ENCODE measurements at places on chromosomes 13 and 19. TPM values are rescaled to one million over a fixed set of nuclear protein-coding genes. Genes with fewer than 3 reads are reported as not detected.
A peak's percentile ranks its signal among the peaks of the same experiment; 100 is the strongest.

DNA sequence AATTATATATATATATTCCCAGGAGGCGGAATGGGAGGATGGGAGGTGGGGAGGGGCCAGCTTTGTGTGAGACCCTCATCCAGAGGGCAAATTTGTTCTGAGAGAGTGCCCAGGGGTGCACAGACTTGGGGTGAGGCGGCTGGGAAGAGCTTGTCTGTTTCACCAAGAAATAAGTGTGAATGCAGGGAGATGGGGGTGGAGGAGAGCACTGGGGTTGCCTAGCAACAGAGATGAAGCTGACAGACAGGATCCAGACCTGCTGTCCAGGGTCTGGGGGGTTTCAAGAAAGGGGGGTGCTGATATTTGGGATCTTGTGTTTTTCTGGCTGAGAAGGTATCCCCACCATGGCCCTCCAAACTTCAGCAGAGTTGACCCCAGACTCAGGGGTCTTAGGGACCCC, 18.6 kb upstream of the TNFAIP8L1 start:
- no peak overlapping the region for H3K27ac ChIP-seq
- peaks cover 12% of the 10 kb centered on the region for H3K27me3 ChIP-seq
- no peak overlapping the region for H3K4me3 ChIP-seq
- no peaks in the 10 kb centered on the region for H3K36me3 ChIP-seq
- DNase-seq: no peak
- no peaks in the 10 kb centered on the region for H3K4me1 ChIP-seq

Gene CYP4F11
- not detected for total RNA-seq

Gene COMP
- not detected for total RNA-seq

- H3K27me3 ChIP-seq: peaks cover 12% of the 10 kb centered on the region
- no peaks in the 10 kb centered on the region for H3K36me3 ChIP-seq
- no peak for DNase-seq
- H3K4me1 ChIP-seq: no peaks in the 10 kb centered on the region
- H3K4me3 ChIP-seq: no peak overlapping the region
These were observed 38.6 kb downstream of the ZNF823 start for GRCh38 chr19:11699931-11700794.

- no peak for DNase-seq
- no peaks in the 10 kb centered on the region for H3K27me3 ChIP-seq
- H3K4me1 ChIP-seq: peaks cover 57% of the 10 kb centered on the region
These were observed 9.4 kb downstream of the ARGLU1 start for GRCh38 chr13:106558527-106558926.

- H3K4me3 ChIP-seq: no peak overlapping the region
- DNase-seq: no peak
- no peak overlapping the region for H3K27ac ChIP-seq
- no peaks in the 10 kb centered on the region for H3K4me1 ChIP-seq
- H3K27me3 ChIP-seq: peaks cover 4% of the 10 kb centered on the region
These were observed 8.8 kb downstream of the GPC6 start for GRCh38 chr13:93235258-93236015.

GRCh38 chr19:18735324-18735723, 51.8 kb downstream of the CRTC1 start:
- H3K4me1 ChIP-seq: peaks cover 6% of the 10 kb centered on the region
- DNase-seq: no peak
- H3K4me3 ChIP-seq: no peak overlapping the region
- no peak overlapping the region for H3K27ac ChIP-seq
- H3K27me3 ChIP-seq: no peaks in the 10 kb centered on the region
- H3K36me3 ChIP-seq: no peaks in the 10 kb centered on the region

DNA sequence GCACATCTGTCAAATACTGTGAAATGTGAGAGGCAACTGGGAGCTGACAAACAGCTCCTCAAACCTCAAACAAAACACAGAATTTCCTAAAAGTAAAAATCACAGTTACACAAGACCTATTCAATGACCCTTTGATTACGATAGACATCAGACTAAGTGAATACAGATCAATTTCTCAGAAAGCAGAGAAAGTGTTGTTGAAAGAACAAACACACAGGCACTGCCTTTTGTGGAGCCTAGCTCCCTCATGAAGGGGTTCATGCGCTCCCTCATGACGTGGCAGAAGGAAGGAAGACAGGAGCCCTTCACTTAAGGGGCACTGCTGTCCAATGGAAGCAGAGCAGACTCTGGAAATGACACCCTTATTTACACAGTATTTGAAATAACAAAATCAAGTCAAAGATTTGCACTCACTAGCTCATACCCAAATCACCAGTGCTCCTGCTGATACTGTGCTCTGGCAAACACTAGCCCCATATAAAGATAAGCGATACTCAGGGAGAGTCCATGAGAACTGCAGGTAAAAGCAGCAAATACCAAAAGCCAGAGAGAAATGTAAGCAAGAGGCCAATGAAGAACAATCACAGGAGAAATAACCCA, 144.9 kb downstream of the KLF12 start:
- H3K4me3 ChIP-seq: no peak overlapping the region
- H3K4me1 ChIP-seq: peaks cover 54% of the 10 kb centered on the region
- peaks cover 18% of the 10 kb centered on the region for H3K36me3 ChIP-seq
- H3K27me3 ChIP-seq: no peaks in the 10 kb centered on the region
- DNase-seq: no peak
- H3K27ac ChIP-seq: peak overlapping the region; percentile 29

DNA sequence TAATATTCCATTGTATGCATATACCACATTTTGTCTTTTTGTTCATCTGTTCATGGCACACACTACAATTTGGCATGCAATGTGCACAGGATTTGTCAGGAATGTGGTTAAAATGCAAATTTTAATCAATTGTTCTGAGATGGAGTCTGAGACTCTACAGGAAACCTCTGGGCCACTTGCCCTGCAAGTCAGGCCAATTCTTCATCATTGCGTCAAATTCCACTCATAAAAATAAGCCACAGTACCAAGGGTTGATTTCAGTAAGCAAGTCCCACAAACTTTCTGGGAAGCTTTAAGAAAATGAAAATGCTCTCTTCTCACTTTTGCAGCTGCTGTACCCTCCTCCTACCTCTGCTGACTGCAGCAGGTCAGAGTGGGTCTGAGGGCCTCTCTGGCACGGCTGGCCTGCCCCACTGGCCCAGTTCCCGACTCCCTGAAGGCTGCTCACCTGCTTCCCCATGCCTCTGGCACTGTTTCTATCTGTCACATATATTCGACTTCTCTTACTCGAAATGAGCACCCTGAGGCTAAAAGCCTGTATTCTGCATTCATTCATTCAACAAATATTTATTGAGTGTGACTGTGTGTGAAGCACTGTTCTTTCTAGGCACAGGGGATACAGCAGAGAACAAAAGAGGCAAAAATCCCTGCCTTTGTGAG, 83.8 kb upstream of the WASF3 start:
- no peak overlapping the region for H3K27ac ChIP-seq
- H3K4me1 ChIP-seq: peaks cover 14% of the 10 kb centered on the region
- H3K27me3 ChIP-seq: no peaks in the 10 kb centered on the region
- no peak for DNase-seq
- no peaks in the 10 kb centered on the region for H3K36me3 ChIP-seq

DNA sequence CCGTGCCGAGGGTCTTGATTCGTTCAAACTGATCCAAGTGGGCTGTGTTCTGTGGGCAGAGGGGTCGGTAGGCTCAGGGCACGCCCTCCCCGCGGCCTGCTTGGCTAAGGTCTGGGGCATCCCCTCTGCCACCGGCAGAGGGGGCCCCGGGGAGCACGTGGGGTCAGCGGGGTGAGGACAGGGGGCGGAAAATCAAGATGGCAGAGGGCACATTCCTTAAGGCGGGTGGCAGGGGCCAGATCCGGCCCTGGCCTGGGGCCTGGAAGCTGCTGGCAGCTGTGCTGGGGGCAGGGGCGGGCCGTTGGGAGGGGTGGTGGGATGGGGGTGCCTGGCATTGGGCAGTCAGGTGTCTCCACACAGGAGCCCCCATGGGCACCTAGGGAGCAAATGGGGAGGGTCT, 10.7 kb downstream of the PRKACA start:
- no peak for DNase-seq
- H3K27ac ChIP-seq: no peak overlapping the region
- H3K4me1 ChIP-seq: peaks cover 3% of the 10 kb centered on the region
- H3K4me3 ChIP-seq: no peak overlapping the region
- no peaks in the 10 kb centered on the region for H3K27me3 ChIP-seq

GRCh38 chr13:113947311-113948033, 26.4 kb downstream of the C13orf46 start:
- H3K27ac ChIP-seq: peak overlapping the region; percentile 19
- no peaks in the 10 kb centered on the region for H3K36me3 ChIP-seq
- H3K4me1 ChIP-seq: peaks cover 6% of the 10 kb centered on the region
- no peaks in the 10 kb centered on the region for H3K27me3 ChIP-seq
- DNase-seq: no peak
- no peak overlapping the region for H3K4me3 ChIP-seq

Gene DCAF15
- 55.8 TPM for total RNA-seq

DNA sequence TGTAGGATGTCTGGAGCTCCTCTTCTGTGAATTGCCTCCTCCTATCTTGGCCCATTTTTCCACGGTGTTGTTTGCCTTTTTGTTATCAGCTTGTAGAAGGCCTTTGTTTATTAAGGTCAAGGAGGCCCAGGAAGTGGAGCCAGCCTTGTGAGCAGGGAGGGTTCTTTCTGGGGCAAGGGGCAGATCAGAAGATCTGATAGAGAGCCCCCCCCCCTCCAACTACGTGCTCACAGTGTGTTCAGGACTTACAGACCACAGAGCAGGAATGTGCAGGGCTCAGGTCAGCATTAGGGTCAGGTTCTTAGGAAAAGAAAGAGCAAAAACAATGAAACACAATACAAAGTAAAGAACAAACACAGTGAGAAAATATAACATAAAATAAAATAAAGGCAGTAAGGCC, 59.4 kb downstream of the CCNE1 start:
- DNase-seq: no peak
- no peak overlapping the region for H3K27ac ChIP-seq
- H3K4me1 ChIP-seq: peaks cover 2% of the 10 kb centered on the region
- H3K27me3 ChIP-seq: peaks cover 13% of the 10 kb centered on the region
- no peak overlapping the region for H3K4me3 ChIP-seq
- no peaks in the 10 kb centered on the region for H3K36me3 ChIP-seq

Gene NKPD1
- 0.11 TPM for total RNA-seq

DNA sequence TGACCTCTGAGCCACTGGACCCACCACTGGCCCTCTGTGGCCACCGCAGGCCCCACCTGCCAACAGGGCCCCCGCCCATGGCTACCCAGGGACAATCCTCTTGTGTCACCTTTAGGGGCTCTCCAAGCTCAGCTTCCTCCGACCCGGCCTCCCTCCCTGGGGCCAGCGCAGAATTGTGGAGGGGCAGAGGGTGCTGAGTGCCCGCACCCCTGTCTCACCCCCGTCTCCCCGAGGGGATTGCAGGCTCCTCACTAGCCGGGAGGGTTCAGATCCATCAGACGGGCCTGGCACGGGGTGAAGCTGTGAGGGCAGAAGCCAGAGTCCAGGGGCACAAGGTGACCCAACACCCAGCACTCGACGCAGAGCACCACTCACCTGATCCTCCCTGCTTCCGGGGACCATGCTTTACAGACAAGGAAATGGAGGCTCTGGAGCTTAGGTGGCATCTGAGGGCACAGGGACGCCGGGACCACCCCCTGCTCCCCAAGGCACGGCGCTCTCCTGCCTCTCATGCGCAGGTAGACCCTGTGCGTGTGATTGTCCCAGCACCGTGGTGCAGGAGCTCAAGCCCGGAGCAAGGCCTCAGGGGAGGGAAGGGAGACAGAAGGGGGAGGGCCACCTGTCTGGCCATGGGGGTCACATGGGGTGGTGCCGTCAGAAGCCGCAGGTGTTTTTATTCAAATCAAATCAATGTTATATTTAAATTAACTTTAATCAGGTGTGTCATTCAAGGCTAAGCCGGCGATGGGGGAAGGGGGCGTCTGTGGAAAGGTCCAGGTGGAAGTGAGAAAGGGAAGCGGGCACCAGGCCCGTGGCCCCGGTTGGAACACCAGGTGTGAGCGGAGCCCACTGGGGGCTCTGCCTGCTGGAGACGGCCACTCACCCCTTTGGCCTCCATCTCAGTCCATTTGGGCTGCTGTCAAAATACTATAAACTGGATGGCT, 21.6 kb upstream of the SPACA7 start:
- peaks cover 5% of the 10 kb centered on the region for H3K27me3 ChIP-seq
- H3K4me1 ChIP-seq: no peaks in the 10 kb centered on the region
- DNase-seq: no peak
- H3K36me3 ChIP-seq: no peaks in the 10 kb centered on the region

- no peak overlapping the region for H3K27ac ChIP-seq
- no peak overlapping the region for H3K4me3 ChIP-seq
- no peaks in the 10 kb centered on the region for H3K36me3 ChIP-seq
- DNase-seq: peak; percentile 58
These were observed 31.1 kb upstream of the ATP12A start for GRCh38 chr13:24648983-24649687.

DNA sequence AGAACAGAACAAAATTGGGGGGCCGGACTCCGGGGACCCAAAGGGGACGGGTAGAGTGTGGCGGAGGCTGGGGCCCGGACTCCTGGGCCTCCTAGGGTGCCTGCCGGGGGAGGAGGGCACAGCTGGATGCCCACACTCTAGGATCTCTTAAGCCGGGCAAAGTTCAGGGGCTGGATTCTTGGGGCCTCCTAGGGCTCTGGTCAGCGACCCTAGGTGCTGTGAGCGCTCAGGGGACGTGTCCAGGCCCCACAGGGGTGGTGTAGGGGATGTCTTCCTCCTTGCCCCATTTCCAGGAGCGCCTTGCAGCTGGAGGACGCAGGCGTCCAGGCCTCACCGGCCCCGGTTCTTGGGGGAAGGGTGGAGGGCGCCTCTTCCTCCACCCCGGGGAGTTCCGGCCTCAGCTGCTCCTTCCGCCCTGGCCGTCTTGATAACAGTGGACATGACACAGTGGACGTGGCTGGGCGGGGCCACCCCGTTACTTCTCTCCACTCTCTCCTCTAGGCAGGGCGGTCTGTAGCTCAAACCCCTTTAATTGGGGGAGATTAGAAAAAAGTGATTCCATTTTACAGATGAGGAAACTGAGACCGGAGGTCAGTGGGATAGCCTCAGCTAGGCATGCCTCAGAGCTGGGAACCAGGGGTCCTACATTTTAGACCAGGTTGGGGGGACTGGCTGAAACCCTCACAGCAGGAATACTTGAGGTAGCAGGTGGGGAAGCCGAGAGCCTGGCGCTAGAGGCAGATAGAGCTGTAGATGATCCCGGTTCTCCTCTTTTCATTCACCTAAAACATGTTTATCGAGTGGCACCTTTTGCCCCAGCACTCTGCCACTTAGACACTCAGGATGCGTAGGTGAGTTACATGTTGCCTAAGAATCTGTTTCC, 705 bp downstream of the STXBP2 start:
- H3K36me3 ChIP-seq: peaks cover 15% of the 10 kb centered on the region
- no peak for DNase-seq
- H3K27ac ChIP-seq: peak overlapping the region; percentile 78
- H3K4me3 ChIP-seq: peak overlapping the region; percentile 78
- H3K27me3 ChIP-seq: no peaks in the 10 kb centered on the region

DNA sequence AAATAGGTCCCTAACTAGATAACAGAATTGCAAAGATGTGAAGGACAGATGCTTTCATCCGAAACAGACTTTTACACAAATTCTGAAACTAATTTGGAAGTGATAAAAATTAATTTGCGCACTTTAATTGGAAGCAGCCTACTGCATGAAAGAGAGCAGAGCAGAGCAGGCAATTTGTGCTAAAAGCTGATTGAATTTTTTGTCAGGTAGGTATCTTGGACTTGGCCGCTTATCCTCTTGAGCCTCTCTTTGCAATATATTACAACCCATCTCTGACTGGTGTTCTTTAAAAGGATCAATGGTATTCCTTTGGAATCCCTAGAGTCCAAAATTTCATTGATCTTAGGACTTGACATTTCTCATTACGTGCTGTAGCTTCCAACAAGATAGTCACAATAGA, 183.3 kb upstream of the MAB21L1 start:
- H3K36me3 ChIP-seq: no peaks in the 10 kb centered on the region
- no peak overlapping the region for H3K4me3 ChIP-seq
- no peaks in the 10 kb centered on the region for H3K4me1 ChIP-seq
- no peak overlapping the region for H3K27ac ChIP-seq

Gene HS6ST3
- total RNA-seq: not detected

Gene LGALS4
- total RNA-seq: 0.59 TPM

Gene FAM216B
- total RNA-seq: not detected
